ENCODE measurements at places on chromosomes 5 and 9. TPM values are rescaled to one million over a fixed set of nuclear protein-coding genes. Genes with fewer than 3 reads are reported as not detected.

PGM5 gene
- polyA plus RNA-seq = 50.5 TPM

RAD17 gene
- 41.6 TPM for polyA plus RNA-seq

CCDC171 gene
- polyA plus RNA-seq = 8.0 TPM

DNA sequence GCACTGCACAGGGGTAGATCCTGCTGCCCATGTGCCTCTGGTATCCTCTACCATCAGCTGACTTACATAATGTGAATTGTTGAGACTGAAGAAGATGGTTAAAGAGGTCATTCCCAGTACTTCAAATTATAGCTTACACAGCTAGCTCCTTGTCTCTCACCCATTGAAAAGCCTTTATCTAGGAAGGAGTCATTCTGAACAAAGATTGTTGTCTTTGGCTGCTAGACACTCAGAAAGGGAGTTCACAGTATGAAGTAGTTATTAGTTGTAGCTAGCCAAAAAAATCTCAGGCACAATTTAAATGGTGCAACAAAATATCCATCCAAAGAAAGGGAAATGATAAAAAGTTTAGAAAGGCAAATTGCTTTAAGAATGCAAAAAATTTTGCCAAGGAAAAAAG, 102.0 kb upstream of the NREP start:
- no peak for DNase-seq

DNA sequence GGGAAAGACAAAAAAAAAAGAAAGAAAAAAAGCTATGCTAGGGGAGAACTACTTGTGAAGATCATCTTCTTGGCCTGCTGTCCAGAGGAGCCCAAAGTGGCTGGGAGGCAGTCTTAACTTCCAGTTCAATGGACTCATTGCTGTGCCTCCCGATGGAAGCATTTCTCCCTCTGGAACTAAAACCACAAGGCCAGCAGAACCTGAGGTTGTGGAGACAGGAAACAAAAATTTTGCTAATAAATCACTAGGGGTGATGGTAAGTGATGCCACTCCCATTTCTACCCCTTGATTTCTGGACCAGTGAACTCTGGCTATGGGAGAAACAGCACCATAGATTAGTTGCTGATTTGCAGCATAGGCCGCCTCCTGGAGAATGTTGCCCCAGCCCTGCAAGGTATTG, 123.4 kb upstream of the NFIL3 start:
- DNase-seq = no peak

GRCh38 chr9:36288070-36288469, 29.8 kb upstream of the GNE start:
- DNase-seq = no peak

DNA sequence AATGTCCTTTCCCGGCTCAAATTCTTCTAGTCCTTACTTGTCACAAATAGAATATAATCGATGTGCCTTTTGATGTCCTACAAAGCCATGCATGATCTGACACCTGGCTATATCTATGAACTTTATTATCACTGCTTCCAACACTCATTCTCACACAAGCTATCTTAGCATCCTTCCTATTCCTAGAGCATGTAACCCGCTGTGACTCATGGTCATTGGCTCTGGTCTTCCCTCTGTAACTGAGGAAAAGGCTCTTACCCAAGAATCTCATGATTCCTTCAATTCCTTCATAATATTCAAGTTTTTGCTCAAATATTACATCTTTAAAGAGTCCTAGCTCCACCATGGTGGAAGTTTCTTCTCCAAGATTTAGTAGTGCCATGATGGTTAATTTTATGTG, 480.0 kb upstream of the PAPPA start:
- DNase-seq = no peak

PCDH12 gene
- 33.0 TPM for polyA plus RNA-seq

All from right lung (tissue), 10 donors.